ENCODE measurements at places on chromosomes 6 and 20.

DNA sequence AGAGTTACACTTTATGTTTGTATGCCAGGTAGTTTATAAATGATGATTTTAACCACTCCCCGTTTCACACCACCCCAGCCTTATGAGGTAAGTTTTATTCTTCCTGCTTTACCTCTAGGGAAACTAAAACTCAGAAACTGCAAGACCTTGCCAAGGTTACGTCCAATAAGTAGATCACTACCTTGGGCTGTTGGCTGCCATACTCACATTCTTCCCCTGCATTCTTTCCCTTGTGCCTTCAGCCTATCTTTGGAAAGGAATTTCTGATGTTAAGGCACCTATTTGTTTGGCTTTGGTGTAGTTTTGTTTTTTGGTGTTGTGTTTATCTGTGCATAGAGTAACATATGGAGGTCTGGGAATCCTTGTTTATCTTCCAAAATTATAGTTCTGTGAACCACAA lies 122.1 kb downstream of the UST start:
- no peak for DNase-seq

DNA sequence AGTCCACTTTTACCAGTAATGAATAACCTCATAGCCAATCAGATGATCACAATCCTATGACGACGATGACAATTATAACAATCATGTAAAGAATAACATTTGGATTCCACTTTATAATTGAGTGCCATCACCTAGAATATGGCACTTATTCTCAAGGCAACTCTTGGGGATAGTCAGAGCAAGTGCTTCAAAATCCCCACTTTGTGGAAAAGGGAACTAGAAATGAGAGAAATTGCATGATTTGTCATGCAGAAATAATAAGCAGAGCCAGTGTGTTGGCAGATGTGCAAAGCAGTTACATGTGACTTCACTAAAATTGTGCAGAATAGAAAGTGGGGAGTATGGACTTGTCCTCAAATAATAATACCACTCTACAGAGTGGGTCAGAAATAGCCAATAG lies 41.3 kb downstream of the FRK start:
- DNase-seq, result no peak

DNA sequence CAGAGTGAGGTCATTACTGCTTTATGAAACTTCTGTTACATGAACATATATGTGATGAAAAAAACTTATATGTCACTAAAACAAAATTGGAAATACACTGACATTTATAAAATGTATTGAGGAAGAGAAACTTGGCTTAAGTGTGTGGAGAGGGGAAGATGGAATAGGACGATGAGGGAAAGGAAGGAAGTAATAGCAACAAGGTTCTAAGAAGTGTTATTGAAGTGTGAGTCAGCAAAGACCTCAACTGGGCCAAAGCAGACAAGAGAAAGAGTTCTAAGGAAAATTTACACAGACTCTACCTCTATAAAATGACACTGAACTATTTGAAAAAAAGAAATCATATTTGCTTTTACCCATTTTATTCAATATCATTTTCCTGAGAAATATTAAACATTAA lies 38.3 kb downstream of the SNX3 start:
- no peak for DNase-seq

GRCh38 chr6:53411451-53411850 lies 62.7 kb upstream of the ELOVL5 start:
- no peak for DNase-seq

GRCh38 chr20:50029697-50030461 lies 47.1 kb downstream of the SNAI1 start:
- DNase-seq, result peak; percentile 97

GRCh38 chr6:149863698-149864577 lies at the start of gene LRP11:
TSS of gene LRP11 (minus strand) at chr6:149864359. CDS start at chr6:149864020, 339 bp downstream.
- DNase-seq, result peak; percentile 86

GRCh38 chr6:1798303-1798964 lies 188.7 kb downstream of the FOXC1 start:
- DNase-seq, result no peak

DNA sequence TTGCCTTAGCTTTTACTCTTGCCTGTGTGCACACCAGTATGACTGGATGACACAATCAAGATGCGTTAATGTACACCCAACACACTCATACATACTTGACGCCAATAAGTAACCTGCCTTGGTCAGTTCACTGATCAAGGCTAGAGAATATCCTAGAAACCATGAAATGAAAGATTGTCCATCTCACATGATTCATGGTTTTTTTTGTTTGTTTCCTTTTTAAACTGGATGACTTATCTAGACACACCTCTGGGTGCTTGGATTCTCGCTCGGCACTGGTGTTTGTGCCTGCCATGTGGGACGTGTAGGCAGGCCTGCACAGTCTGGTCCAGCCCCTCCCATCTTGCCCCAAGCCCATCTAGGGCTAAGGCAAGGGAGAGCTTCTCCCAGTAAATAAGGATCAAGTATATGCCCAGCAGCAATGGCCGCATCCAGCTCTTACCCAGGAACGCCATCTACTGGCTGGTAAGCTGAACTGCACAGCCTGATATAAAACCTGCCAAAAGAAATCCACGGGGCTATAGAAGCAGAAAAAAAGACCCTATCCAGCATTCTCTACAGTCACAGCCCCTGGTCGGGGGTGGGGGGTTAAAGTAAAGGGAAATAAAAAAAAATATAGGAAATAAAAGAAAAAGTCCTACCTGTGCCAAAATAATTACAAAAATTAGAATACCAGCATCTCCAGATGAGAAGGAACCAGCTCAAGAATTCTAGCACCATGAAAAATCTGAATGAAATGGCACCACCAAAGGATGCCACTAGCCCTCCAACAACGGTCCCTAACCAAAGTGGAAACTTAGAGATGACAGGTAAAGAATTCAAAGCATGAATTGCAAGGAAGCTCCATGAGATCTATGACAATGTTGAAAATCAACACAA lies 73.3 kb downstream of the OTOR start:
- DNase-seq, result peak; percentile 52

- DNase-seq, result peak; percentile 8
Measured at GRCh38 chr6:41470029-41470330, 76.2 kb upstream of the FOXP4 start.

DNA sequence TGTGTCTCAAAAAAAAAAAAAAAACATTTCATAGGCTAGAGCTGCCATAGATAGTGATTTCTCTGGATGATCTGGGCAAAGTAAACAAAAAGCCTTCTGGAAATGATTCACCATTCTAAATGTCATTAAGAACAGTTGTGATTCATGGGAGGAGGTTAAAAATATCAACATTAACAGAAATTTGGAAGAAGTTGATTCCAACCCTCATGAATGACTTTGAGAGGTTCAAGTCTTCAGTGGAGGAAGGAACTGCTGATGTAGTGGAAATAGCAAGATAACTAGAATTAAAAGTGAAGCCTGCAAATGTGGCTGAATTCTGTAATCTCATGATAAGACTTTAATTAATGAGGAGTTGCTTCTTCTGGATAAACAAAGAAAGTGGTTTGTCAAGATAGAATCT lies 26.8 kb upstream of the MMP24 start:
- peak; percentile 48 for DNase-seq

- no peak for DNase-seq
Measured at GRCh38 chr6:31797588-31797987, 2.0 kb upstream of the VARS1 start.

DNA sequence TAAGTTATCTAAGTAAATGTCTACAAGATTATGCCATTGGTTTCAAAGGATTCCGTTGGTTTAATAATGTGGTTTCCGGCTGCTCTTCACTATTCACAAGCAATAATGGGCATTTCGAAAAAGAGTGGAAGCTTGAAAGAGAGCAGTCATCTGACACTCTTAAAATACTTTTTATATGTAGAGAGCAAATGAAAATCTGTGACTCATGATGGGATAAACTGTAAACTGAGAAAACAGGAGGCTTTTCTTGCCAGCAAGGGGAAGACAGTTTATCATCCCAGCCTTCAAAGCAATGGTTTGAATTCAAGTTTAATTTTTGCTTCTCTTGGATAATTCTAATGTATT lies 145.7 kb downstream of the KHDC1L start:
- DNase-seq, result no peak

DNA sequence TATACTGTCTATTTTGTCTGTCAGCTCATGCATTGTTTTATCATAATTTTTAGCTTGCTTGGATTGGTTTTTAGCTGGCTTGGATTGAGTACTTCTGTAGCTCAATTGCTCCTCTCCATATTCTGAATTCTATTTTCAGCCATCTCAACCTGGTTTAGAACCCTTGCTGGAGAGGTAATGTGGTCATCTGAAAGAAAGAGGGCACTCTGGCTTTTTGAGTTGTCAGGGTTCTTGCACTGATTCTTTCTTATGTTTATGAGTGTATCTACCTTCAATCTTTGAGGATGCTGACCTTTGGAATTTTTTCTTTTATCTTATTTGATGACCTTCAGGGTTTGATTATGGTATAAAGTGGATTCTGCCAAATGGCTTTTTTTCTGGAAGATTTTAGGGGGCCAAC lies 632.7 kb upstream of the ID4 start:
- DNase-seq, result no peak

- no peak for DNase-seq
Measured at GRCh38 chr6:36875250-36875633, 639 bp upstream of the PPIL1 start.

DNA sequence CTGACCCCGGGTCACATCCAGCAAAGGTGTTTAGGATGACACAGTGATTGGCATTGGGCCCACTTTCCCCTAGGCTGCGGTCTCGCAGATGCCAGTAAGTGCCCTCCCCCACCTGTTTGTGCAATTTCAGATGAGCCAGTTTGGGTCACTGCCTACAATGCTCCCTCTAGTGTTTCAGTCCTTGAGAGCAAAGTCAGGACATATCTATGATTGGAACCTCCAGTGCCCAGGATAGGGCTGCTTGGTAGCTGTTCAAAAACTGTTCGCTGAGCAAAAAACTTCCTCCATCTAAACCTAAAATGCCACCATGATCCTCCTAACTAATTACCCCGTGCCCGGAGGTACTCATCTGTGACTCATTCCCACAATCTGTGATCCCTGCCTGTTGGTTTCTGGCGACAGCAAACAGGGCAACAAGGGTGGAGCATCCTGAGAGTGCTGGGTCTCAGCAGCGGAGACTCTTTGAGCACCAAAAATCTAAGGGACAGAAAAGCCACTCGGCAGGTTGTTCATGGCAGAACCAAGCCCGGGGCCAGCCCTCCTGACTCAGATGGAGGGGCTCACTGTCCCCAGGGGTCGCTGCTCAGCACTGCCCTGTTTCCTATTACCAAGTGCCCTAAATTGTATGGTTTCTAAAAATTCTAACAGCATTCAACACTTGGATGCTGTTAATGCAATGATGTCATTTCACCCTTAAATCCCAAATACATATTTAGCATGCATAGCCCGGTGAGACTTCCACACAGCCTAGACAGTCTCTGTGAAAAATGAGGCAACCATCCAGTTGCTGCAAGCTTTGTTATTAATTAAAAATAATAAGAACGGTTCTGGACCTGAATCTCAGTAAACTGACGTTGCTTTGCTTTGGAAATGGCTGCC lies 5.0 kb downstream of the VSX1 start:
- DNase-seq, result no peak

DNA sequence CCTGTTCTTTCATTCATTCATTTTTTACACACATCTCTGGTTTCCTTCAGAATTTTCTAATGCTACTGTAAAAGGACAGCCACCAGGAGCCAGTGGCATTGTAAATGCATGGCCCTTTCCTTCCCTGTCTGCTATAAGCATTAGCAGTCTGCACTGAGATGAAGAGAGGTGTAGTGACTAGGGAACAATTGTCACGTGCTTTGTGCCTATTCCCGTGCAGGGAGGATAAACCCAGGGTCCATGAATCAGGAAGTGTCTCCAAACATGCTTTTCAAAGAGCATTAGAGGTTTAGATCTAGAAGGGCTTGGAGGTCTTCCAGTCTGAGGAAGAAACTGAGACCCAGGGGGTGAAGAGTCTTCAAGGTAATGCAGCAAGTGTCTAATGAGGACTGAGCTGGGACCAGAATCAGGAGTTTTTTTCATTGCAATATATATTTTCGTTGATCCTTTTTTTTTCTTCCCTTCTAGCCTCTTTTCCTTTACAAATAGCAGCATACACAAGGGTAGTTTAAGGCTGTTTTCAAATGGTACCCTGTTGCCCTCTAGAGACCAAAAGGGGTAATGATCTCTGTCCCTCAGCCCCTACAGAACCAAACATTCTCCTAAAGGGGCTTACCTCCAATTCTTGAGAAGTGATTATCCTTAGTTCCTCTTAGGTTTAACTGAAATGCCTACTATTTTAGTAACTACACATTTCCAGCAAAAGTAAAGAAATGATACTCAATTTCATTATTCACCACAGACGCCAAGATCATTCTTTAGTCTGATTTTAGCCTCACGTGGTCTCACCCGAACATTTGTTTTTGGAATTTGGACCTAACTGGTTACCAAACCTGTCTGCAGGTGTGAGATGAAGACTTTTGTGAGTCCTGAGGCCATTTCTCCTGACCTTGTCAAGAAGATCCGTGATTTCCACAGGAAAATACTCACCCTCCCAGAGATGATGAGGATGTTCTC lies 6.6 kb downstream of the TRIM15 start:
- peak; percentile 76 for DNase-seq

DNA sequence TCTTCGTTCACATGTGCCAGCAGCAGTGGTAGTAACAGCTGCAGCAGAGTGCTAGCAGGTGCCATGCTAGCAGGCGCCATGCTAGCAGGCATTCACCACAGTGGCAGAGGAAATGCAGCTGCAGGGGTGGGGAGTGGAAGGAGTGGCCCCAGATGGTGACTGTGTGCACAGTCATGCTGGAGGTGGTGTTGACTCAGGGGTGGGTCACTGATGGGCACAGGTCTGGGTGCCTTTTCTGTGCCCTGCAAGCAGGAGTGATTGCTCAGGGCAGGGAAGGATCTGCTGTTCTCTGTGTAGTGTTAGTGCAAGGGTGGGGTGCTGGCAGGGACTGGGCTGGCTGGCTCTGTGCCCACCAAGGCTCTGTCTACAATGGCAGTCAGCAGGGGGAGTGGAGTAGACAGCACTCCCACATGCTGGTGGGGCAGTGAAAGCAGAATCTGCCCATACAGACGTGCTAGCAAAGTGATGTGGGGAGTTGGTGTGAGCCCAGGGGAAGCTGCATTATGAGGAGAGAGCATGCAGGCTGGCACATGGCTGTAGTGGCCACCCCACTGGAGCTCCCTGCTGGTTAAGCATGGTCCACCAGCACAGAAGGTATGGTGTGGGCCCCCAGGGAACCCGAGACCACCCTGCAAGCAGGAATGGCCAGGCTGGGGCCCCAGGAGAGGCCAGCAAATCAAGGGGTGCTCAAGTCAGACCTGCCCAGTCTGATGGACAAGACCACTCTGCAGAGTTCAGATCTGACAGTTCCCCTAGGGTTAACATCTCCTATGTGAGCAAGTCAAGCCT lies 11.4 kb upstream of the TSPYL4 start:
- DNase-seq, result no peak

GRCh38 chr20:1930165-1930564 lies 35.0 kb downstream of the SIRPA start:
- no peak for DNase-seq

DNA sequence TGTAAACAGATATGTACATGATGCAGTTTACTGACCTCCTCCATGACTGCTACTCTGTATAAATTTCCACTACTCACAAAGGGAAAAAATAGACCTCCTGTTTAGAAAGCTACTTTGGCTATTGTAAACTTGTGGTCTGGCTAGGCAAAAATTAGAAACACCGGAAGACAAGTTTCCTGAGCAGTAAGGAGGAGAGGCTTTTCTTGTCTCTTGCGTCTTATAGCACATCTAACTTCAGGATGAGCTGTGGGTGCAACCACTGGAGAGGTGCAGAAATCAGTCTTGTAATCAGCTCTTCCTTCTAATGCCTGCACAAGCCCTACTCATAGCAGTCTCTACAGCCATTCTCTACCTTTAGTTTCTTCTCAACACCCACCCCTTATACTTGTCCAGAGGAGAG lies 296.5 kb upstream of the SLC35B3 start:
- DNase-seq, result no peak

Data from lung microvascular endothelial cell (primary cell).